Natural killer cell treated with Interleukin-12 subunit alpha and Interleukin-12 subunit beta and Interleukin-15 and Interleukin-18, amount 100 ng/mL, for 72 hours (primary cell): ENCODE measurements at places on chromosomes 7 and 10.

DNA sequence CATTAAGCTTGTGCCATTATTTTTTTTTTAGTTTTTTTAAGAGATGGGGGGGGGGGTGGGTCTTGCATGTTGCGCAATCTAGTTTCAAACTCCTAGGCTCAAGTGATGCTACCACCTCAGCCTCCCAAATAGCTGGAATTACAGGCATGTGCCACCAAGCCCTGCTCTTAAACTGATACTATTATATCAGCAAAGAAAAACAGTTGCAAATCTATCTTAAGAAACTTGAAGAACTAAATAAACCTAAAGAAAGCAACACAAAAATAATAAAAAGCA, 47.5 kb downstream of the BRAF start:
- H3K4me3 ChIP-seq, result no peak overlapping the region
- DNase-seq, result no peak

DNA sequence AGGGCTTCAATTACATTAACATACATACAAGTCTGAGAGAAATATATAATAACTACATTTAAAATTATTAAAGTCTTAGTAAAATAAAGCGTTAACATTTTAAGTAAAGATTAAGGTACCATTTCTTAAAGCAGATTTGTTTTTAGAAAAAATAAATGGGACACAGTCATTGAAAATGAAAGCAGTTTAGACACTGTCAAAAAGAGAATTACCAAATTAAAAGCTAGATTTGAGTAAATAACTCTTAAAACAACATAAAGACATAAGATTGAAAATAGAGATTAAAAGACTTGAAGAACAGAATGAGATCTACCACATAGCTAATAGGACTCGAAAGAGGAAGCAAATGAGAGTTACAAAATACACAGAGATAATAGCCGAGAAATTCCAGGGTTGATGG, 562.2 kb upstream of the FOXK1 start:
- H3K4me1 ChIP-seq, result no peaks in the 10 kb centered on the region
- H3K36me3 ChIP-seq, result peaks cover 19% of the 10 kb centered on the region
- no peak overlapping the region for H3K27ac ChIP-seq
- DNase-seq, result no peak
- peaks cover 3% of the 10 kb centered on the region for H3K27me3 ChIP-seq

GRCh38 chr7:33716581-33717477, 188.5 kb upstream of the BMPER start:
- H3K36me3 ChIP-seq, result peaks cover 6% of the 10 kb centered on the region
- H3K4me3 ChIP-seq, result no peak overlapping the region
- no peak for DNase-seq
- H3K27me3 ChIP-seq, result peaks cover 8% of the 10 kb centered on the region

- peaks cover 12% of the 10 kb centered on the region for H3K4me1 ChIP-seq
- no peak for DNase-seq
- peaks cover 7% of the 10 kb centered on the region for H3K27me3 ChIP-seq
- peak overlapping the region; percentile 40 for H3K4me3 ChIP-seq
Observed at GRCh38 chr10:110546499-110547110, 20.9 kb upstream of the SMC3 start.

- H3K27ac ChIP-seq, result no peak overlapping the region
- H3K27me3 ChIP-seq, result no peaks in the 10 kb centered on the region
- H3K4me1 ChIP-seq, result no peaks in the 10 kb centered on the region
- no peak for DNase-seq
- no peaks in the 10 kb centered on the region for H3K36me3 ChIP-seq
- H3K4me3 ChIP-seq, result no peak overlapping the region
Observed at GRCh38 chr10:29355411-29355991, 66.6 kb downstream of the LYZL1 start.

GRCh38 chr7:115475206-115475605, 553.3 kb downstream of the MDFIC start:
- no peak overlapping the region for H3K4me3 ChIP-seq
- H3K27me3 ChIP-seq, result peaks cover 26% of the 10 kb centered on the region
- no peak overlapping the region for H3K27ac ChIP-seq
- peaks cover 13% of the 10 kb centered on the region for H3K4me1 ChIP-seq
- no peak for DNase-seq

- no peak overlapping the region for H3K27ac ChIP-seq
- peaks cover under 1% of the 10 kb centered on the region for H3K36me3 ChIP-seq
- no peak overlapping the region for H3K4me3 ChIP-seq
- H3K27me3 ChIP-seq, result no peaks in the 10 kb centered on the region
- H3K4me1 ChIP-seq, result no peaks in the 10 kb centered on the region
- no peak for DNase-seq
Observed at GRCh38 chr10:36725581-36726520, 399.5 kb upstream of the ANKRD30A start.

GRCh38 chr10:96269438-96270300, 1.7 kb downstream of the BLNK start:
- no peak overlapping the region for H3K27ac ChIP-seq
- no peaks in the 10 kb centered on the region for H3K4me1 ChIP-seq
- no peak overlapping the region for H3K4me3 ChIP-seq
- peaks cover 35% of the 10 kb centered on the region for H3K27me3 ChIP-seq
- no peaks in the 10 kb centered on the region for H3K36me3 ChIP-seq
- DNase-seq, result no peak

- H3K27ac ChIP-seq, result no peak overlapping the region
- H3K4me3 ChIP-seq, result no peak overlapping the region
- no peak for DNase-seq
- H3K4me1 ChIP-seq, result peaks cover 21% of the 10 kb centered on the region
- no peaks in the 10 kb centered on the region for H3K36me3 ChIP-seq
Observed at GRCh38 chr10:11609052-11609451, 2.4 kb downstream of the USP6NL start.

- peaks cover 14% of the 10 kb centered on the region for H3K4me1 ChIP-seq
- H3K27me3 ChIP-seq, result peaks cover 2% of the 10 kb centered on the region
- no peaks in the 10 kb centered on the region for H3K36me3 ChIP-seq
- peak overlapping the region; percentile 4 for H3K4me3 ChIP-seq
- DNase-seq, result no peak
Observed at GRCh38 chr7:102874166-102874829, 38.5 kb upstream of the LRRC17 start.

- H3K4me1 ChIP-seq, result peaks cover 31% of the 10 kb centered on the region
- no peak for DNase-seq
- no peaks in the 10 kb centered on the region for H3K36me3 ChIP-seq
- H3K27me3 ChIP-seq, result no peaks in the 10 kb centered on the region
- no peak overlapping the region for H3K4me3 ChIP-seq
Observed at GRCh38 chr7:37769291-37769690, 79.1 kb upstream of the NME8 start.

GRCh38 chr10:132653721-132654120, 116.1 kb downstream of the INPP5A start:
- no peak overlapping the region for H3K4me3 ChIP-seq
- no peaks in the 10 kb centered on the region for H3K27me3 ChIP-seq
- H3K36me3 ChIP-seq, result no peaks in the 10 kb centered on the region
- no peaks in the 10 kb centered on the region for H3K4me1 ChIP-seq
- no peak for DNase-seq

DNA sequence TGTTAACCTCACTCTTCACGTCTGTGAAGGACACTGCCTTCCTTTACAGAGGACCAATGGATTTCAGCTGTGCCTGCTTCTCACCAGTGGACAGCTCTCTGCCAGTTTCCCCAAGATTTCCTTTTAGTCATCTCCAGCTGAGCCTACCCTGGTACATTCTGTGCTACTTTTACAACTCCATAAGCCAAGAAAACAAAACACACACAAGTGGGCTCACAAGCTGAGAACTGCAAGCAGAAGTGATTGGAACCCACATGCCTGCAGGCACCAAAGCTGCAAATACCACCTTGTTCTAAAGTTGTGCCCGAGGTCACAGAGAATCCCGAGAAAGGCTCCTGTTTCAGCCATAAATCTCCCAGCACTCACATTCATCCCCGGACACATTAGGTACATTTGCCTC, 636.8 kb downstream of the PHTF2 start:
- no peak overlapping the region for H3K27ac ChIP-seq
- H3K36me3 ChIP-seq, result no peaks in the 10 kb centered on the region
- H3K4me1 ChIP-seq, result no peaks in the 10 kb centered on the region

GRCh38 chr7:25849500-25850184, 302.4 kb upstream of the NFE2L3 start:
- no peak overlapping the region for H3K27ac ChIP-seq
- H3K27me3 ChIP-seq, result peaks cover 78% of the 10 kb centered on the region
- no peak for DNase-seq
- peaks cover 17% of the 10 kb centered on the region for H3K4me1 ChIP-seq
- peaks cover 15% of the 10 kb centered on the region for H3K36me3 ChIP-seq
- no peak overlapping the region for H3K4me3 ChIP-seq

- peaks cover 13% of the 10 kb centered on the region for H3K4me1 ChIP-seq
- DNase-seq, result no peak
- peaks cover 48% of the 10 kb centered on the region for H3K27me3 ChIP-seq
- H3K27ac ChIP-seq, result no peak overlapping the region
- H3K4me3 ChIP-seq, result peak overlapping the region; percentile 92
Observed at GRCh38 chr10:44865289-44865671, 45.9 kb upstream of the TMEM72 start.

DNA sequence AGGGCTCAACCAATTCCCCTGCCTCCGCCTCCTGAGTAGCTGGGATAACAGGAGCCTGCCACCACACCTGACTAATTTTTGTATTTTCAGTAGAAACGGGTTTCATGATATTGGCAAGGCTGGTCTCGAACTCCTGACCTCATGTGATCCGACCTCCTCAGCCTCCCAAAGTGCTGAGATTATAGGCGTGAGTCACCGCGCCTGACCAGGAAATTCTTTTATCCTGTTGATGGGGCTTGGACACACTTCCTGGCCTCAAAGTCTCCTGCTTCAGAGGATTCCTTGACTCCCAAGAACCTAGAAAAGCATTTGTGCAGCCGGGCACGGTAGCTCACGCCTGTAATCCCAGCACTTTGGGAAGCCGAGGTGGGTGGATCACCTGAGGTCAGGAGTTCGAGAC, 16.2 kb downstream of the ZNF425 start:
- H3K4me3 ChIP-seq, result no peak overlapping the region
- H3K27me3 ChIP-seq, result no peaks in the 10 kb centered on the region
- H3K36me3 ChIP-seq, result no peaks in the 10 kb centered on the region
- H3K4me1 ChIP-seq, result no peaks in the 10 kb centered on the region
- DNase-seq, result no peak
- H3K27ac ChIP-seq, result no peak overlapping the region

DNA sequence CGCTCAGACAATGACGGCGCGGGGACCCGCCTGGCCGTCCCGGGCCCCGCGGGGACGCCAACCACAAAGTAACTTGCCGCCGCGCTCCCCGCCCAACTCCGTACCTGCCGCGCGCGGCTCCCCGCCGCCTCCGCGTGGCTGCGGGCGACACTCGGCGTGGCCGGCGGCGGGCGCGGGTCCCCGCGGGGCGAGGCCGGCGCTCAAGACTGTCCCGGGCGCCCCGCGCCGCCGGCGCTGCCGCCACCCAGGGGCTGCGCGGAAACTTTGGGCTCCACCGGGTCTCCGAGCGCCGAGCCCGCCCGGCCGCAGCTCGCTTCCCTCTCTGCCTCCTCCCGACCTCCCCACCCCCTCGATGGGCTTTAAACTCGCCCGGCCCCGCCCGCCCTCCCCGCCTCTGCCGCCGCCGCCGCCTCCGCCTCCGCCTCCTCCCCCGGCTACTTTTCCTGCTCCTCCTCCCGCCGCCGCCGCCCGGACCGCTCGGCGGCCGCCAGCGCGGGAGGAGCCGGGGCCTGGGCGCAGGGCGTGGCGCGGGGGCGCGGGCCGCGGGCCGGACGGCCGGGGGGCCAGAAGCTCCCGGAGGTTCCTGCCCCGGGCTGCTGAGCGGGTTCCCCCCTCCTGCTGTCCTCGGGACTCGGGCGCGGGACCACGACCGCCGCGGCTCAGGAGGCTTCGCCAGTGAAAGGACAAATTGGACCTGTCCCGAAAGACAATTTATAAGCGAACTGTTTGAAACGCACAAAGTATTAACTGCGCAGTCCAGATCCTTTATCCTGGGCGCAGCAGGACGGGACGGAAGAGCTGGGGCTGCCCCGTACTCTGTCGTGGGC, 10.6 kb upstream of the GRB10 start:
- no peaks in the 10 kb centered on the region for H3K36me3 ChIP-seq
- H3K27ac ChIP-seq, result no peak overlapping the region
- no peak for DNase-seq
- peak overlapping the region; percentile 66 for H3K4me3 ChIP-seq
- no peaks in the 10 kb centered on the region for H3K4me1 ChIP-seq

DNA sequence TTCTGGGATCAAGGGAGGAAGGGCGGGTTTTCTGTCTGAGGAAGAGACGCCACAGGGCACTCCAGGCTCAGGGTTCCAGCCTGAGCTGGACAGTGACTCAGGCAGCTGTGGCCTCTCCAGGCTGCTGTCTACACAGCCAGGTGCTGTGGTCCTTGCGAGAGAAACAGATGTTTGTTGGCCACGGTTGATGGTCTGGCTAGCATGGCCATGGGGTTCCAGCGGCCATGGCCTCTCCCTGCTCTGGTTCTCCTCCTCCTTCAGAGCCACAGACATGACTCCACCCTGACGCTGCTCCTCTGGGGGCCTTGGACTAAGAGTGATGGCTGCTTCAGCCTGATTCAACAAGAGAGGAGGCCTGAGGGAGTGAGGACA, 75.9 kb downstream of the AFAP1L2 start:
- no peak overlapping the region for H3K4me3 ChIP-seq
- DNase-seq, result no peak
- H3K27me3 ChIP-seq, result no peaks in the 10 kb centered on the region

- DNase-seq, result no peak
- H3K4me3 ChIP-seq, result no peak overlapping the region
- H3K36me3 ChIP-seq, result no peaks in the 10 kb centered on the region
- no peaks in the 10 kb centered on the region for H3K4me1 ChIP-seq
Observed at GRCh38 chr10:58968389-58968755, 208.1 kb upstream of the PHYHIPL start.

DNA sequence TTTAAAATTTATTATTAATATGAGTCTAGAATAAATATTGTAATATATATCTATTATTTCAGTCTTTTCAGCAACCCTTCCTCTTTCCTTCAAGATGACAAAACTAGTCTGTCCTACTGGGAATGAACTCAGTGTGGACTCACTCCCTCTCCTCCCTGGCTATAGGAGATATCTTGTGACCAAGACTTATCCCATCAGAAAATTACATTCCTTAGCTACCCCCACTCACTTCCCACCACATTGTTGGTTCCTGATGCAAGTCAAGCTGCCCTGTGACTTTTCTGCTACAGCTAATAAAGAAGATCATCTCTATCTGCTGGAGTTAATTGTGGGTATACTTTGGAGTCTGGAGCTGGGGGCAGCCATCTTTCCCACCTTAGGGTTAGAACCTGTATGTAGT, 28.0 kb upstream of the MCU start:
- H3K4me1 ChIP-seq, result no peaks in the 10 kb centered on the region
- DNase-seq, result no peak
- no peak overlapping the region for H3K4me3 ChIP-seq

- no peak overlapping the region for H3K4me3 ChIP-seq
- H3K4me1 ChIP-seq, result no peaks in the 10 kb centered on the region
- H3K27ac ChIP-seq, result no peak overlapping the region
- peaks cover 28% of the 10 kb centered on the region for H3K27me3 ChIP-seq
- H3K36me3 ChIP-seq, result no peaks in the 10 kb centered on the region
- no peak for DNase-seq
Observed at GRCh38 chr7:107998150-107998549, 4.8 kb downstream of the LAMB1 start.

- H3K4me3 ChIP-seq, result no peak overlapping the region
- H3K36me3 ChIP-seq, result peaks cover 13% of the 10 kb centered on the region
- no peak overlapping the region for H3K27ac ChIP-seq
- H3K27me3 ChIP-seq, result no peaks in the 10 kb centered on the region
- no peak for DNase-seq
- H3K4me1 ChIP-seq, result peaks cover 2% of the 10 kb centered on the region
Observed at GRCh38 chr10:16689227-16689626, 128.0 kb downstream of the RSU1 start.
